Choroid plexus epithelial cell (primary cell): ENCODE measurements at places on chromosomes 6 and 20.

DNA sequence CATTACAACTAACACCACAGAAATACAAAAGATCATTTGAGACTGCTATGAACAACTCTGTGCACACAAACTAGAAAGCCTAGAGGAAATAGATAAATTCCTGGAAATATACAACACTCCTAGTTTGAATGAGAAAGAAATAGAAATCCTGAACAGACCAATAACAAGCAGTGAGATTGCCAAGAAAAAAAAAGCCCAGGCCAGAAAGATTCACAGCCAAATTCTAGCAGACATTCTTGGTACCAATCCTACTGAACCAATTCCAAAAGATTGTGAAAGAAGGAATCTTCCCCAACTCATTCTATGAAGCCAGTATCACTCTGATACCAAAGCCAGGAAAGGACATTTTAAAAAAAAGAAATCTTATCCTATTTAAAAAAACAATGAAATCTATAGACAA is 7.0 kb upstream of the CDK19 start:
- DNase-seq = peak; percentile 18

GRCh38 chr6:169235286-169235685 is 18.4 kb downstream of the THBS2 start:
- DNase-seq = no peak

DNA sequence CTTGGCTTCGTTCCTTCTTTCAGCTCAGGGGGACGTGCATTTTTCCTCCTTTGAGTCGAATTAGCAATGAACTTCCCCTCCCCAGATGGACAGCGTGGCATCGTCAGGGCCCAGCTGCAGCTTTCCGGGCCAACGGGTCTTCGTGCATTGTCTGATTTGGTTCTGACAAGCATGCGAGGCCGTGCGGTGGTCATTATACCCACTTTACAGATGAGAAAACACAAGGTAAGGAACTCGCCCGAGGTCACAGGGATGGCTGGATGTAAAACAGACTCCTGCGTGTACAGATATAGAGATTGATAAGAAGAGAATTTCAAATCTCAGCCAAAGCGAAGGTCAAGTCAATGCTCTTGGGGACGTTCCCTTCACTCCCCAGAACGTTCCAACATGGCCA is 187.6 kb upstream of the SULF2 start:
- no peak for DNase-seq

DNA sequence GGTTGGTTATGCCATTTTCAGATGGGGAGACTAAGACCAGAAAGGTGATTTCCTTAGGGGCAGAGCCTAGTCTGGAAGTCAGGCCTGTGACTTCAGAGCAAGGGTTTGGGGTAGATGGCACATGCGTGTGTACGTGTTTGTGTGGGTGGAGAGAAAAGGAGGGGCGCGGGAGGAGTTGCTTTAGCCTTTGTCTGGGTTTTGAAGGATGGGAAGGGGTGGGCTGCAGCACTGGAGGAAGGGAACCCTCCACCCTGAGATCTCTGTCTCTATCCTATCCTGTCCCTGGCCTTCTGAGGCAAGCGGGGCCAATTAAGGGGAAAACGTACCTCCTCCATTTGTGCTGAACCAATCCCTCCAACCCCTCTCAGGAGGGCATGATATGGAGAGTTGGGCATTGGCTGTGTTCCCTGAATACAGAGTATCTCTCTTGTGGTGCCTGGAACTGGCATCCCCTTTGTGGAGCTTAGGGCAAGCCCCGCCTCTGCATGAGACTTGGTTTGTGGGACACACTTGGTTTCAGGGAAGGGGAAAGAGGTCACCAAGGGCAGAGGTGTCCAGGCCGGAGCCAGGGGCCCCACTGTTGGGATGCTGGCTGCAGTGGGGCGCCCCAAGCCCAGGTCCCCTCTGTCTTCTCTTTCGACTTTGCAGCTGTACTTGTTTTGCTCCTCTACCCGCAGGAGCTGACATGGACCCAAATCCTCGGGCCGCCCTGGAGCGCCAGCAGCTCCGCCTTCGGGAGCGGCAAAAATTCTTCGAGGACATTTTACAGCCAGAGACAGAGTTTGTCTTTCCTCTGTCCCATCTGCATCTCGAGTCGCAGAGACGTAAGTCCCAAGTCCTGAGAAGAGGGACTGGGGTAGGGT is at the start of gene DBNDD2:
TSS of gene DBNDD2 (plus strand) at position 507 of the 863 bp plus-strand sequence. CDS start at position 686, 179 bp downstream.
- DNase-seq = no peak

DNA sequence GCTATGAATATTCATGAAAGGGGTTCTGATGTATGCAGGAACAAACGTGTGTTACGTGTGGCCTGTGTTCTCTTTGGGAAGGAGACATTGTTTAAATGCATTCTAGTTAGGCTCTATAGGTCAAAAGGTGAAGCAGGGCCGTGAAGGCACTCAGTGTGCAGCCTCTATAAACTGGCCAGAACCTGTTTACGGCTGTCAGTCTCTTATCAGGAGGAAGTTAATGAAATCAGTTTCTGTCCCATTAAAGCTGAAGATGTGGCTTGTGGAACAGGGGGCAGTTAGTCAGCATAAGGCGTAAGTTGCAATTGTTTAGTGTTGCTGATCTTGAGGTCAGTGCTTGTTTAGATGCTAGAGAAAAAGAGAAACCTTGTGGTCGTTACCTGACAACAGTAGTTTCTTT is 111.5 kb upstream of the KCNG1 start:
- no peak for DNase-seq

DNA sequence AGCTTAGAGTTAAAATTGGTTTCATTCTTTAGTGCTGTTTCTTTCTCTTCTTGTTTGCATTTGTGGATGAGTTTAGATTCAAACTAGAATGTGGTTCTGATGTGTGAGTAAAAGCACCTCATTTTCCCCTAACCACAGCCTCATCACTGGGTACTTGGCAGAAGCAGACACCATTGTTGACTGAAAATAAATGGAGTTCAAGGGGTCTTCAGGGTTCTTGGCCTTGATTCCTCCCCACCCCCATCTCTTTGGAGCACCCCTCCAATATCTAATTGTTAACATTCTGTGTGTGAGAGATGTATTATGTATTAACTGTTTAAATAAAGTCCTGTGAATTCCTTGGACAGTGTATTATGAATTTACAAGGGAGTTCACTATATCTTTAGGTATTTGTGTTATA is 59.6 kb downstream of the JARID2 start:
- no peak for DNase-seq

GRCh38 chr20:53752971-53753879 is 159.6 kb upstream of the ZNF217 start:
- no peak for DNase-seq

- DNase-seq = peak; percentile 10
These were observed 7.9 kb upstream of the CDK19 start for GRCh38 chr6:110823146-110823545.

GRCh38 chr6:170089963-170090362 is 200.9 kb downstream of the DLL1 start:
- DNase-seq = no peak

DNA sequence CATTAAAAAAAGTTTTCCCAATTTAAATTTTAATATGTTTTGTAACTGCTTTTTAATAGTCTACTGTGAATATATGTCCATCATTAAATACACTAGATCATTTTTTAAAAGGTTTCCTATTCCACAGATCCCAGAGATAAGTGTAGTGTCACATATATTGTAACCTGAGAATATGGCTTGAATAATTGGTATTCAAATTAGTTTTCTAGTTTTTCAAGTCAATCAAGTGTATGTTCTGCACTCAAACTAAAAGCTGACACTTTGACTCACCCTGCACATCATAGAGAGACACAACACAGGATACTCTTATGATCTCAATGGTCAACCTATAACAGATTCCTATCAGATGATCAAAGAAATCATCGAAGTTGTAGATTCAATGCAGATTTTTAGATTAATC is 49.1 kb downstream of the ZHX3 start:
- DNase-seq = no peak

DNA sequence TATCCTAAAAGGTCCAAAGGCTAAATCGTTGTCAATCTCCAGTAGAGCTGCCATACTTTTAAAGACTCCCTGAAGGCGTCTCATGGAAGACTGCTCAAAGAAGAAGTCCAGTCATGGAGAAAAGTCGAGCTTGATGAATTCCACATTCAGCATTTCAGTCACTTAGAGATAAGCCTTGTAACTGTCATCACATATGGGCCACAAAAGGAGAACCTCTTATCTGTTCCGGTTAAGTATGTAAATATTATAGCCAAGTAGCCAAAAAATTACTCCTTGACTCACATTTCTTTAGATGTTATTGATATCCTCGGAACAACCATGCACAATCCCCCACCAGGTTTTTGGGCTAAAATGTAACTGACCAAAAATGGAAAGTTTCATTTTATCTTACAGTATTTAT is 9.8 kb upstream of the CNKSR3 start:
- DNase-seq = no peak

DNA sequence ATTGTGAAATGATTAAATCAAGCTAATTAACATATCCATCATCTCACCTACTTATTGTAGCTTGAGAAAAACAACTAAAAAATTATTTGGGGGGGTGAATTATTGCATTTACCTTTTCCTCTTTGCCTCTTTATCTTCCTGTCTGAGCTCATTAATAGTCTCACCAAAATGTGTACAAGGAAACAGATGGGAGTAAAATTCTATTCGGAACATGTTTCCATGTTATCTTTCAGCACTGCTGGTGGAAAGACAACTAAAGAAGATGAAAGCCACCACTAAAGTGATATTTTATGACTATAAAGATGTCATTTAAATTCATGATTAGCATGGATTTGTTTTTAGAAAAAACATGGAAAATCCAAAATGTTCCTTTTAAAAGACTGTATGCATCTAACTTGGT is 102.6 kb downstream of the SYNE1 start:
- no peak for DNase-seq

DNA sequence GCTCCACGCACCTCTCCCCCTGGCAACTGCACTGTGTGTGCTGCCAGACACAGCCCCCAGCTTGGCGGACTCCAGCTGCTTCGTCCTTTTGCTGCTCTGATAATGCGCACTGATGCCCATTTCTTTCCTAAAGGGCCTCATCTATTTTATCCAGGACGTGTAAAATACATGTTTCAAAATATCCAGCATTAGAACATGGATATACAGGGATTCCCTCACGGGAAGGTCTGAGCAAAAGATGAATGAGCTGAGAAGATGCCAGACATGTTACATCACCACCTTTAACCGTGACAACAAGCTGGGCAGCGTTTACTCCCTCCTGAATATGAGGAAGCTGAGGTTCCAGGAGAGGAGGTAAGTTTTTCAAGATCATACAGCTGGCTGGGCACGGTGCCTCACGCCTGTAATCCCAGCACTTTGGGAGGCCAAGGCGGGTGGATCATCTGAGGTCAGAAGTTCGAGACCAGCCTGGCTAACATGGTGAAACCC is 32.8 kb downstream of the TNXB start:
- peak; percentile 72 for DNase-seq

- DNase-seq = peak; percentile 46
These were observed 34.1 kb upstream of the TBC1D7 start for GRCh38 chr6:13362412-13362811.

DNA sequence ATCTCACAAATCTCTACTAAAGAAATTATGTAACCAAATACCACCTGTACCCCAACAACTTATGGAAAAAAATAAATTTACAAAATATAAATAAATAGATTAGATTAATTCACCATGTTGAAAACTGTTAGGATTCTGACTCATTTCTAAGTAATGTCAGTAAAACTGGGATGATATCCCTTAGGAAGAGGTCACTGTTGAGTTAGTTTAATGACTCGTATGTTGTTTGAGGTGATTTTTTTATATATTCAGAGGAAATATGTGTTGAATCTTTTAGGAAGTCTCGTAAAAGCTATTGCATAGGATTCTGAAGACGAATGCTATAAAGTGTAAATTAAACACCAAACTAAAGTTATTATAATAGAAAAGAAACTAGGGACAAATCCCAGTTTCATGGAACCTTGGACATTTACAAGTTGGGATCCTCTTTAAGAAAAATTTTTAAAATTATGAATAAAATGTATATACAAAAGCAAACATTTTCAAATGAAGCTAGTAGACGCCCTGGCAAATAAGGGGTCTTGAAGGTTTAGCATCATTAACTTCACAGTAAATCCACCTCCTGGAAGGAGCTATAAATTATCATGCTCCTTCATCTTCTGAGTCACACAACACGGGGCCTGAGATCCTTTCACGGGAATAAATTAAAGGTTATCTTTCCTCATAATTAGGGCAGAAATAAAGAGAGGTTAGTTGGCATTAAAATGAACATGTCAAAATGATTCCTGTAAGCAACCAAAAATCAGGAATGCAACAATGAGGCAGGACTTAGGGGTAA is 37.0 kb upstream of the POU3F2 start:
- DNase-seq = no peak

GRCh38 chr6:135465307-135465706 is 32.2 kb downstream of the AHI1 start:
- DNase-seq = no peak

DNA sequence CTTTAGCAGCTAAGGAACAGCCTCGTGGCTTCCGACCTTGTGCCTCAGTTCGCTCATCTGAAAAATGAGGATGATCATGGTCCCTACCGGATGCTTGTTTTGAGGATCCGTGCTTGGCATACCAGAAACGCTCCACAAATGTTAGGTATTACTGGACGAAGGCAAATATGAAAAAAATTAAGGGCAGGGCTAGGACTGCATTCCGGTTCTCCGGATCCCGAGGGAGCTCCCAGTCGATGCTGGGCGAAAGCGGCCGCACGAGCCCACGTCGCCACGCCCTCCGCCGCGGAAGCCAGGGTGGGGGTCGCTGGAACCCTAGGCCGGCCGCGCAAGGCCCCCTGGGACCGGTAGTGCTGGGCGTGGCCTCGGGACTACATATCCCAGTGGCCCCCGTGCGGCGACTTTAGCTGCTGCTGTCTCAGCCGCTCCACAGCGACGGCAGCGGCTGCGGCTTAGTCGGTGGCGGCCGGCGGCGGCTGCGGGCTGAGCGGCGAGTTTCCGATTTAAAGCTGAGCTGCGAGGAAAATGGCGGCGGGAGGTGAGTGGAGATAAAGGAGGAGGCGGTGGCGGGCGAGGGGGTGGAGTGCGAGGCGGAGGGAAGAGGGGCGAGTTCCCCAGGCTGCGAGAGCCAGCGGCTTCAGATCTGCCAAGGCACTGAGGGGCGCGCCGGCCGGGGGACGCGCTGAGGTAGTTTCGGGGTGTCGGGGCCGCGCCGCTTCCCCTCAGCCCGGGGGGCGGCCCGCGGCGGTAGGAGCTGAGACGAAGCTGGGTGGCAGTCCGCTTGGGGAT is at the start of gene NCOA3:
TSS of gene NCOA3 (plus strand) at position 406 of the 789 bp plus-strand sequence. CDS start 120,361 bp downstream, outside the sequence.
- DNase-seq = peak; percentile 93

GRCh38 chr6:112289038-112289566 is 34.7 kb upstream of the LAMA4 start:
- DNase-seq = peak; percentile 98

- no peak for DNase-seq
These were observed 109.1 kb upstream of the FAM184A start for GRCh38 chr6:119187596-119187995.

- no peak for DNase-seq
These were observed 3.6 kb downstream of the PGC start for GRCh38 chr6:41743406-41744235.
